A549 treated with Hydrocortisone at 1 μM for 4 hours (cell line): ENCODE measurements at places on chromosomes 5 and 9. TPM values are rescaled to one million over a fixed set of nuclear protein-coding genes. Genes with fewer than 3 reads are reported as not detected.

C5 gene
- total RNA-seq = 11.4 to 14.2 TPM (median 12.1 TPM) in 5 replicates

FRRS1L gene
- 0.15 to 0.21 TPM (median 0.21 TPM) in 5 replicates for total RNA-seq

RNF183 gene
- total RNA-seq = not detected in 5 replicates

PCDHA7 gene
- 0.05 to 0.16 TPM (median 0.09 TPM) in 5 replicates for total RNA-seq

NTNG2 gene
- total RNA-seq = 0.83 to 2.2 TPM (median 1.4 TPM) in 5 replicates

BICD2 gene
- 27.7 to 33.7 TPM (median 33.1 TPM) in 5 replicates for total RNA-seq

C5orf58 gene
- not detected in 5 replicates for total RNA-seq

IFNA13 gene
- not detected in 5 replicates for total RNA-seq

PDE6A gene
- total RNA-seq = 0.22 to 0.32 TPM (median 0.25 TPM) in 5 replicates

GADD45G gene
- 0.21 to 0.69 TPM (median 0.52 TPM) in 5 replicates for total RNA-seq

ENHO gene
- total RNA-seq = 0.88 to 2.5 TPM (median 1.9 TPM) in 5 replicates

UBE2QL1 gene
- 1.3 to 1.6 TPM (median 1.4 TPM) in 5 replicates for total RNA-seq

SLC34A3 gene
- total RNA-seq = 0.05 to 0.16 TPM (median 0.07 TPM) in 4 of 5 replicates, not detected in the other

PCDHB5 gene
- 1.1 to 1.8 TPM (median 1.6 TPM) in 5 replicates for total RNA-seq

TMEM252 gene
- not detected in 5 replicates for total RNA-seq

IL11RA gene
- total RNA-seq = 5.0 to 6.4 TPM (median 5.4 TPM) in 5 replicates
